Frontal cortex (tissue), 4 donors: ENCODE measurements at places on chromosomes 7 and 10.

DNA sequence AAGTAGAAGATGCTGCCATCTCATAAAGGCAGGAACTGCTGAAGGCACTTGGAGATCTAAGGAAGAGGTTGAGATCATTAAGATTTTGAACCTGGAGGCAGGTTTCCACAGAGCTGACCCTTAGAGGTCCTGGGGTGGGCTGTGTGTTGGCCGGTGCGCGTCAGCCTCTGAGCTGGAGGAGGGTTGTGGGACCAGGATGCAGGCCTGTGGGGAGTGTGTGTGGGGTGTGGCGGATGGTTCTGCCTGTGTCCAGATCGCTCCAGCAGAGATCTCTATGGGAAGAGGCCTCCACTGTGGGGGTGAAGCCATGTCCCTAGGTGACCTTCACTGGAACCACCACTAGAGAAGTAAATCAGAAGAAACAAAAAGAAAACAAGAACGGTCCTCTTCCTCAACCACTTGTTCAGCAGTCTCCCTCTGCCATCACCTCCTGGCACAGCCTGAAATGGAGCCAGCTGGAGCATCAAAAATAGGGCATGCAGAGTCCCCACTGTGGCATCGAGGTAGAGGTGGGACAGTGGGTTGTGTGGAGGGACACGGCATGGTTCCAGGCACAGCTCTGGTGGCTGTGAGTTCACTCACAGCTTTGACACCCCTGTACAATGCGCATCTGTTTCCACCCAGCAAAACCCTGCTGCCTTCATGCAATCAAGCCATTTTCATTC lies 453.8 kb downstream of the TCERG1L start:
- no peak for DNase-seq

- DNase-seq: no peak
Observed at GRCh38 chr7:69172357-69173077, 425.8 kb upstream of the AUTS2 start.

DNA sequence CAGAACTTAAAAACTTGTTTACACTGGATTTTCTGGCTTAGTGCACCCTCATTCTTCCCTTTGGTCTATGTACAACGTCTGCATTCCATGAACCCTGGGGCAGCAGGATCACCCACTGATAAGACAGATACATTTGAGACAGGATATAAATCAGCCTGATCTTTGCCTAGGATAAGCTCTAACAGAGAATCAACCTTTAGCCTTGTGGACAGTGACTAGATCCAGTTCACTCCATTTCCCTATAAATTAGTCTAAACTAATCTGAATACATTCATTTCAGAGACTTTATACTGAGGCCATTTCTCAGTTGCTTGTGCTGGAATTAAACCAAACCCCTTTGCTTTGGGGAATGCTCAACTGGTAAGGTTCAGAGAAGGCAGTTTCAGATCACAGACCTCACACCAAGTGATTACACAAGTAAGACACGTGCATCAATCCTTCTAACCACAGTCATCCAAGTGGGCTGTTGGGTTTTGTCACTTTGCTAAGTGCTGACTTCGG lies 639.8 kb upstream of the FZD8 start:
- no peak for DNase-seq

- no peak for DNase-seq
Observed at GRCh38 chr10:100008708-100009282, 952 bp downstream of the DNMBP start.

GRCh38 chr10:102712089-102712488 lies 2.1 kb downstream of the ARL3 start:
- no peak for DNase-seq

GRCh38 chr7:142025896-142026295 lies 30.2 kb downstream of the MGAM start:
- DNase-seq: no peak

DNA sequence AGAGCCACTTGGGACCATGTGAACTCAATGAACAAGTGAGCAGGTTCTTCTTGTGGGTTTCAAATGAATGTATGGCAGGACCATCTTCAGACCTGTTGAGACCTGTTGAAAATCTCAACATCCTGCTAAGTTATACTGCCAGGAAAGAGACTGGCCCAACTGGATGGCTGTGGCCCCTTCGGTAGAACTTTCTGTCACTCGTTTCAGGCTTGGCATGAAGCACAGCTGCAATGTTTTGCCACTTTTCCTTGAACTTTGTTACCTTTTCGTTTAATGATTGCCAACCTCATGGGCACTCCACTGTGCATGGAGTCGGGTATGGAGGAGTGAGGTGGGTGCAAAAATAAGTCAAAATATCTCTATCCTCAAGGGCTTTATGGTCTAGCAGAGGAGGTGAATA lies 36.7 kb upstream of the SLC35B4 start:
- DNase-seq: no peak

DNA sequence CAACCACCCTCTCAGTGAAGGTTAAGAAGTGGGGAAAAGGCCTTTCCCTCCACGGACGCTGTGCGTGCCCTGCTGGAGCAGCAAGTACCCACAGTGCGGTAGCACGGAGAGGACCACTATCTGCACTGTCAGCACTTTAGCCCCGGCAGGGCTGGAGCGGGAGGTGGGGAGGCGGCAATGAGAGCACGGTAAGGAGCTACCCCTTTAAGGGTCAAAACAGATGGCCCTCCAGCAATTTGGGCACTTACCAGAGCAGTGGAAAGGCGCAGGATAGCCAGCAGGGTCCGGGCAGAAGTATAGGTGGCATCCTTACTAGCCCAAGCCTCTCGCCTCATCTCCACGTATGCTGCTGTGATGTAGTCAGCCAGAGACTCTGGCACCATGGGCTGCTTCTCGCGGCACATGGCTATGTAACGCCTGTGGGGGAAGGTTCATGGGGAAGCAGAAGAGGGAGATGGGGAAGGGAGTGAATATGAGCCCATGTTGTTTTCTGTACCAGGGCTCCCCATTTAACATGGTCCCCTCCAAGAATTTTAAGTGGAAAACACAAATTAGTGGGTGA lies 5.2 kb downstream of the COPS6 start:
- DNase-seq: no peak

GRCh38 chr7:94655126-94655847 lies 646 bp downstream of the SGCE start:
- no peak for DNase-seq

GRCh38 chr7:128932862-128933179 lies 4.9 kb upstream of the IRF5 start:
- DNase-seq: no peak

DNA sequence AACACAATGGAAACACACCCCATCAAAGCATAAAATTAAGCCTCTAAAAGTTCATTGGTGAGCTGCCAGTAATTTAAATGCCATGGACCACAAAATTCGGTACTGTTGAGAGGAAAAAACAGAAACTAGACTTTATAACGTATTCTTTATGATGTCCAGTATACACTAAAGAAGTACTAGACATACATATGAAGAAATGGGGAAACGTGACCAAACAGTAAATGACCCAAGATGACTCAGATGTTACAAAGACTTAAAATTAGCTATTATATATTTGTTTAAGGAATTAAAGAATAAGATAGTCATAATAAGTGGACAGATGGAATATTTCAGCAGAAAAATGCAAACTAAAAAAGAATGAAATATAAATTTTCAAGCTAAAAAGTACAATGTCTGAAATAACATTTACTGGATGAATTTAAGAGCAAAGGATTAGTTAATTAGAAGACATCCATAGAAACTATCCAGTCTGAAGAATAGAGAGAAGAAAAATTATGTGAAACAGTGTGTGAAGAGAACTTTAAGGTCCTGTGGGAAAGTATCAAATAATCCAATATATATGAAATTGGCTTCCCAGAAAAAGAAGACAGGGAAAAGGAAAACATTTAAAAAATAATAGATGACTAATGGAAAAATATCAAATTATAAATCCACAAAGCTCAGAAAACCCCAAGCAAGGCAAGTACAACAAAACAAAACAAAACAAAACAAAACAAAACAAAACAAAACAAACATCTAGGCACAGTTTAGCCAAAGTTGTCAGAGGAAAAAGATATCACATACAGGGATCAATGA lies 69.4 kb downstream of the SAMD9 start:
- DNase-seq: no peak

GRCh38 chr7:48427671-48428070 lies 256.4 kb downstream of the ABCA13 start:
- DNase-seq: no peak

- no peak for DNase-seq
Observed at GRCh38 chr10:97095701-97096260, 90.0 kb downstream of the SLIT1 start.

GRCh38 chr10:72679838-72680241 lies 12.1 kb upstream of the MCU start:
- no peak for DNase-seq

DNA sequence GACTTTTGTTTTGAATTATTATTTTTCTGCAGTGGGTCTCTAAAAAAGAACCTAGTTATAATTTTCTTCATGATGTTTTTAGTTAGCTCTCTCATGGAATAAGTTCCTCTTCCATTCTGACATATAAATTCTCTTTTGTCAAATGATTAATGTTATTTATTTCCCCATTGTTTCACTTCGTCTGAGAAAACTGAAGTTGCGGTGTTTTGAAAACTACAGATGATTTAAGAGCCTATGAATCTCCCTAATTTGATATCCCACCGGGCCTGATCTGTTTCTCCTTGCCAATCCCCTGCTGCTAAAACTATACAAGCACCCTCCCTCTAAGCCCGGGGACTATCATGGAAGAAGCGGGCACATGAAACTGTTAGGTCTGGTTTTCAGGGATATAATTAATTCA lies 41.4 kb downstream of the HTR7 start:
- no peak for DNase-seq

- DNase-seq: no peak
Observed at GRCh38 chr7:128725531-128725930, 13.6 kb upstream of the CALU start.

- no peak for DNase-seq
Observed at GRCh38 chr7:139875821-139876241, 46.8 kb downstream of the TBXAS1 start.

GRCh38 chr10:72334196-72334824 lies 20.4 kb downstream of the DNAJB12 start:
- DNase-seq: no peak

GRCh38 chr10:123284022-123284421 lies 129.8 kb downstream of the BUB3 start:
- no peak for DNase-seq

DNA sequence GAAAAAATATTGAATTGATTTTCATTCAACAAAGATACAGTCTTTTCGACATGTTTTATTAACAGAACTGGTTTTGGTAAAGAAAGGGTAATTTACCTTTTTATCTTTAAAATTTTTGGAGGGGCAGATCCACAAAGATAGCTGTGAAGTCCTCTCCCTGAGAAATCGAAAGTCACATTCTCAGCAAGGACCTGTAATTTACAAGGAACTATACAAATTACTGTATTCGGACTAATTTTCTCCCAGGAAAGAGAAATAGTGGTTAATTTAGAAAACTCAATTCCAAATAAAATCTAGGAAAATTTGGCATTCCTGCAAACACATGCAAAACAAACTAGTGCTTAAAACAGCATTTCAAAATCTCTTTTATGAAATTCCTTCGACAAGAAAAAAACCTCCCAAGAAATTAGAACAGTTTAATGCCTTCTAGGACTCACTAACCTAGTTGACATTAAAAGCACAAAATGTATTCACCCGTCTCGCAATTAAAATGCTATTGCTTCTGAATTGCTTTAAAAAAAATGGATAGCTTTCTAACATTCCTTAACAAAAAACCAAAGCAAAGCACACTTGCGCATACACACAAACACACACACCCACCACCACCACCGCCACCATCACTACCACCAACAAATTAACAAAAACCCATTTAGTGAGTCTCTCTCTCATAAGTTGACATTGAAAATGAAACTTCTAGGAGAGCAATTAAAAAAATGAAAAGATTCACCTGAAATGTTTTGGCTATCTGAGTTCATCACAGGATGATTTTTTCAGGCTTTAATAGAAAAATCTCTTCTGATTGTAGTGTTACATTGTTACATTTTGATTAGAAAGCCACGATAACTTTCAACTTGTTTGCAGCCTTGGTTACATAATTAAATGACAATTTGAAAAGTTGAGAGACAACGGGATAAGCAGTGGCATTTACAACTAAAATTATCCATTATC lies 4.0 kb upstream of the NKX2-3 start:
- no peak for DNase-seq

GRCh38 chr7:100589341-100589947 lies 3.3 kb downstream of the FBXO24 start:
- DNase-seq: no peak

DNA sequence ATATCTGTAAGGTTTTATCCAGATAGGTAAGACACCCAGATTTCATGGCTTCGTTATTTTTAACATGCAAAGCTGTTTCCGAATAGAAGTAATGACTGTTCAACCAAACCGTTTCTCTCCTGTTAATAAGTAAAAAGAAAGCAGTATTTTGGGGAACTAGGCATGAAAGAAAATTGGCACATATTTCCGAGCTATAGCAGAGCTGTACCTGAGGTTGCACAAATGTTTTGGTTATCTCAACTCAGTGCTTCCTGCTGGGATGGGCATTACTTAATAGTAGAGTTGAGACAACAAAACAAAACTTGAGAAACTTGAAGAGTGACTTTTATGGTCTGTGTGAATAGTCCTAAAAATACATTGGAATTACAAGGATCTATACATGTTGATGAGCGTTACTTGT lies 564.3 kb upstream of the SORCS1 start:
- no peak for DNase-seq
